ENCODE measurements at places on chromosomes 1 and 21.
A peak's percentile ranks its signal among the peaks of the same experiment; 100 is the strongest.

DNA sequence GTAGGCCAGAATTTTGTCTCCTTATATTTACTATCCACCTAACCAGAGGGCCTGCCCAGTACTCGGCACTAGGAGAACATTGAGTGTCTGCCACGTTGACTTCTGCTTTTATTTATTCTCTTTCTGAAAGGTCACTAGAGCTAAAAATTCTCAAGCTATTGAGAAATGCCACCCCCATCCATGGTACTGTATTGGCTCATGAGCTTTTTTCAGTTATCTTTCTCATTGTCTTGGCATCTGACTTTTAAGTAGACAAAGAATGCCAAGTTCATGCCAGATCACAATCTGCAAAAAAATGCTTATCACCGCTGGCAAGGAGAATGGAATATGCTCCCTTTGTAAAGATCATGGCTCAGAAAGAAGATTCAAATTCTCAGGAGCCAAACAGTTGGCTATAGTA is 49.8 kb upstream of the MROH9 start:
- no peak for DNase-seq

DNA sequence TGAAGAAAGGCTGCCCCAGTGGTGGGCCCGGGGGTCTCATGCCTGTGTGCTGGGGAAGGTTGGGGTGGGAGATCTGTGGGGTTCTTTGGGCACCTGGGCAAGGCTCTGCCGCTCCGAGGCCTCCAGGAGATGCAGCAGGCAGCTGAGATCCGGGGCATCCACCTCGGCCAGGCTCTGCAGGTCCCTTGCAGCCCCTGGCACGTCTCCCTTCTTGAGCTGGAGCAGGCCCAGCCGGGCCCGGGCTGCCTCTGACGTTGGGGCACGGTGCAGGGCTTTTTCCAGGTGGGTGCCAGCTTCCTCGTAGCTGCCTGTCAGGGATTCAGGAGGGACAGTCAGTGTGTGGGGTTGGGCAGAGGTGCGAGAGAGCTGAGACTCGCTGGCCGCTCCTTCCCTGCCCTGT is 11.4 kb upstream of the MMEL1 start:
- no peak for DNase-seq

- no peak for DNase-seq
Measured at GRCh38 chr1:86846164-86846647, 67.7 kb downstream of the SELENOF start.

GRCh38 chr1:210340311-210340710 is 11.6 kb downstream of the HHAT start:
- no peak for DNase-seq

DNA sequence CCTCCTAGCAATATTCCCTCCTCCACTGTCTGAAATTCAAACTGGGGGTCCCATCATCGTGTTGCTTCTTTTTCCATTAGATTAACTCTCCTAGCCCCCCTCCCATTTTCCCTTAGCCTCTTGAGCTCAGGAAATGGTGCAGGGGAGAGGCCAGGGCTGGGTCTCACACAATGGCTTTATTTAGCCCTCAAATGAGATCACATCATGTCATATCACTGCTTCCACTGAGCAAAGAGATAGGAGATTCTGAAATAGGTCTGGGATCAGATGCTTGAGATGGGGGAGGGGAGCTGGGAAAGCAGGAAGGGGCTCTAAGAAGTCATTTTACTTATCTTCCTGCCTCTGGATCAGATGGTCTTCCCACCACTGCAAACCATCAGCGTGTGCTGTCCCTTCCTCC is 17.8 kb upstream of the ARHGEF2 start:
- DNase-seq: no peak

GRCh38 chr1:77659879-77660593 is 22.4 kb downstream of the ZZZ3 start:
- no peak for DNase-seq

DNA sequence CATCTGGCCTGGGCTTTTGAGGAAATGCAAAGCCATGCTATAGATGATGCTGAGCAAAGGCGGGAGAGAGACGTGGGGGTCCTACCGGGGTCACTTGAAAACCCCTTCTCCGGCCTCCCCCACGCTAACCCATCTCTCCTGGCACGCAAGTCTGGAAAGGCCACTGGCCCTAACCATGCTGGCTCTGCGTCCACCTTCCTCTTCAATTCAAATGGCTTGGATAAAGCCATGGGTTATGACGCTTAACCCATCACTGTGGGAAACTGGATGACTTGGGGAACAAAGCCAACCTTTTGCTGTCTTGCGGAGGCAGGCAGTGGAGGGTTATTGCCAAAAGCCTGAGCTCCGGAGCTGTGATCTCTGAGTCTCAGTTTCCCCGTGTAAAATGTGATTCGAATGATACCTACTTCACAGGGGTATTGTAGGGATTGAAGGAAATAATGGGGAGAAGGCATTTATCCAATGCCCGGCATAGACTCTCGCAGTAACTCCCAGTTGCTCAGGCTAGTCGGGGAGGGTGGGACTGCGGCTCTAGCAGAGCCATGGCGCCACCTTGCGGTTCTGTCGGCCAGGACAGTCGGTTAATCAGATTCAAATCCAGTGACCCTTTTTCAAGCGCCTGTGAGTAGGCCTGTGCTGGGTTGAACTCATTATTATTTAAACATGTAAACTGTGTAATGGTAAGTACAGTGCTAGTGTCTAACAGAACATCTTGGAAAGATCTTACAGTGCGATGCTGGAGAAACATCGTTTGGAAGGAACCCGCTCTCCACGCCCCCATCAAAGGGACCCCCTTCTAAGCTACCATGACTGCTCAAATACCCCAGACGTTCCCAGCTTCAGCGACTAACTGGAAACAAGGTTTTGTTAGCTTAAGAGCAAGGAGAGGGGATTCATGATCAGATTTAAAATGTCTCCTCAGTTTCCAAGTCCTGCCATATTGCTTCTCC is 20.3 kb downstream of the NEK2 start:
- DNase-seq: peak; percentile 91

GRCh38 chr21:45304945-45305344 is 17.2 kb upstream of the POFUT2 start:
- DNase-seq: no peak

GRCh38 chr21:45131537-45131999 is 57.2 kb downstream of the ADARB1 start:
- DNase-seq: no peak

GRCh38 chr1:204036882-204037655 is 35.8 kb upstream of the SOX13 start:
- DNase-seq: peak; percentile 58

DNA sequence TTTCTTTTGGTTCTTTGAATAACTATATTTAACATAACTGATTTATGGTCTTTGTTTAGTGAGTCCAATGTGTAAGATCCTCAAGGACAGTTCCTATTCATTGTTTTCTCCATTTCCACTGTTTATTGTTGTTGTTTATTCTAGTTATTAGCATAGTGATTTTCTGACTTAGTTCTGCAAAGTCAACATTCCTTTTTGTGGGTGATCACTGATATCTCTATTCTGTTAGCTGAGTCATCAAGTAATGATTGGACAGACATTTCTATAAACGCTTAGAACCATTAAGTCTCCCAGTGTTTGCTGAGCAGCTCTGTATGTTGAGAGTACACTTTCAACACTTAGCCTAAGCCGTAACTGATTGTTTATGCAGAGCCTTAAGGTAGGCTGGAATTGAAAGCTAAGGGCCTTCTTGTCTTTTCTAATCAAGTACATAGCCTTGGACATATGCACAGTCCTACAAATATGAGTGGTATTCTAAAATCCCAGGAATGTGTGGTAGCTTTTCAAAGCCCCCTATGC is 87.1 kb downstream of the SLC5A9 start:
- DNase-seq: no peak

GRCh38 chr1:7470904-7471638 is 300.0 kb upstream of the VAMP3 start:
- no peak for DNase-seq

DNA sequence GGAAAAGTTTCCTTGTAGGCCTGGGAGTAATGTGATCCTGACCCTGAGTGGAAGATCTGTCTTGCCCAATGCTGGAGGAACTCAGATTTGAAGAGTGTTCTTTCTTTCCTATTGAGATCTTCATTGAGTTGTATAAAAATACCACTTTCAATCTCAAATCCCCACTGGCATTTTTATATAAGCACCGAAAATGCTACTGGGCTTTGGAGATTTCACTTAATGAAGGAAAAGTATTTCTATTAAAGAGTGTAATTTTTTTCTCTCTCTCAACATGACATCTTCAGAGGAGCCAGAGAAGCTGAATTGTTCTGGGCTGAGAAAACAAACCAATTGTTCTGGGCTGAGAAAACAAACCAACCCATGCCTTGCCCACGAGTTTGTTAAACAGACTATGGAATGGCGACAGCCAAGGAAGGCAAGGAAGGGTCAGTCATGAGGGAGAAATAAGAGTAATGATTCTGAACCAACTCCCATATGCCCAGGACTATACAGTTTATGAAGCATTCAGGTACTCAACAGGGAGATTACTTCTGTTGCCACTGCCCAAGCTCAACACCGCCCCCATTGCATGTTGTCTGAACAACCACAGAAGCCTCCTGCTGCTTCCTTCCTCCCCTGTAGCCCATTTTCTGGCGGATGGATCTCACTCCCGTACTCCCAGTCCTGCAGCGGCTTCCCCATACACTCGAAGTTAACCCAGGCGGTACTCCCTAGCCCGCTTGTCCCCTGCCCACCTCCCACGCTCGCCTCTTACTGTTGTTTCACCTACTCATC is 103.2 kb downstream of the BEND5 start:
- peak; percentile 30 for DNase-seq

- DNase-seq: no peak
Measured at GRCh38 chr1:62336995-62337705, 17.9 kb upstream of the KANK4 start.

DNA sequence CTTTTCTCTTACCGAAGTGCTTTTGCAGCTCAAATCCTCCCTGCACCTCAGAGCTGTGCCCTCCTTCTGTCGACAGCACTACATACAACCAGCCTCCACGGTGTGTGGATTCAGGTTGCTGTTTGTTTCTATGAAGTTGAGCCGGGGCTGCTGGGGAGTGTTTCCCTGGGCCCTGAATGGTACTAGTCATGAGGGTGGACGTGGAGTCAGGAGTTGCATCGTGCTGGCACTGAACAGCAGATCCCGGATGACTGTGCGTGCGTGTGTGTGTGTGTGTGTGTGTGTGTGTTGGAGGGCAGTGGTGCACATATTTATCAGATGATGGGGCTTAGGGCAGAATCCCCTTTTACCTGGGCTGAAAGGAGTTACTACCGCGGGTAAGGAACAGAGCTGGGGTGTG is 47.0 kb downstream of the ACTL8 start:
- no peak for DNase-seq

Data from NCI-H510A treated with DMSO at 0.1 percent for 48 hours (cell line).